ENCODE measurements at places on chromosomes 1 and 21.

DNA sequence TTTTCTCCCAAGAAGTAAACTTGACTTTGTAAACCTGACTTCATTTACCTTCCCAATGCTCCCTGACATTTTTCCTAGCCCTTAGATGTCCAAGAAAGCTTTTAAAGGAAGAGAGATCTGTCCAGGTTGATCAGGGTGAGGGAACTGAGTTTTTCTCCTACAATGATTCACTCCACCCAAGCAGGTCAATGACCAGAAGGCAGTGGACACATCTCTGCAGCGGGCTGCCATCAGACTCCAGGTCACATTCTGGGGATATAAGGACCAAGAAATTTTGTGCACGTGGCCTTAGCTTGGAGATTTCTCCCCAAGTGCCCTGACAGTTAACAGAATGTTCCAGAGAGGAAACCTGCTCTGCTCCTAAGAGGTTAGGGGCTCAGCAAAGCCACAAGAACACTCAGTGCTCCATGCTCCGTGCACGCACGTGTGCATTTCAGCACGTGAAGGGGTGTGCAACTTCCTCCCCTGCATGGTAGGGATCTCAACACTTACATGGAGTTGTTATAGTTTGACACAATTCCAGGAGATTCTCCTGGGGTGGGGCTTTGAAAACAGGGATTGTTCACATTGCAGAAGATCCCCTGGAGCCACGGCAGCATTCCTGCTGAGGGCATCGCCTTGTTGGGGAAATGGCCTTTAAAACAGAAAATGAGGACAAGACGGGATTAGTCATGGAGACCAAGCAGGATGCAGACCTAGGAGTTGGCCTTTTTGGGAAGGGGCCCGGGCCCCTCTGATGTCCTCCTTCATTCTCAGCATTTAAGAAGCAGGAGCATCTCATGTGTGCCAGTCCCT lies 9.8 kb downstream of the ABCA4 start:
- DNase-seq: no peak

DNA sequence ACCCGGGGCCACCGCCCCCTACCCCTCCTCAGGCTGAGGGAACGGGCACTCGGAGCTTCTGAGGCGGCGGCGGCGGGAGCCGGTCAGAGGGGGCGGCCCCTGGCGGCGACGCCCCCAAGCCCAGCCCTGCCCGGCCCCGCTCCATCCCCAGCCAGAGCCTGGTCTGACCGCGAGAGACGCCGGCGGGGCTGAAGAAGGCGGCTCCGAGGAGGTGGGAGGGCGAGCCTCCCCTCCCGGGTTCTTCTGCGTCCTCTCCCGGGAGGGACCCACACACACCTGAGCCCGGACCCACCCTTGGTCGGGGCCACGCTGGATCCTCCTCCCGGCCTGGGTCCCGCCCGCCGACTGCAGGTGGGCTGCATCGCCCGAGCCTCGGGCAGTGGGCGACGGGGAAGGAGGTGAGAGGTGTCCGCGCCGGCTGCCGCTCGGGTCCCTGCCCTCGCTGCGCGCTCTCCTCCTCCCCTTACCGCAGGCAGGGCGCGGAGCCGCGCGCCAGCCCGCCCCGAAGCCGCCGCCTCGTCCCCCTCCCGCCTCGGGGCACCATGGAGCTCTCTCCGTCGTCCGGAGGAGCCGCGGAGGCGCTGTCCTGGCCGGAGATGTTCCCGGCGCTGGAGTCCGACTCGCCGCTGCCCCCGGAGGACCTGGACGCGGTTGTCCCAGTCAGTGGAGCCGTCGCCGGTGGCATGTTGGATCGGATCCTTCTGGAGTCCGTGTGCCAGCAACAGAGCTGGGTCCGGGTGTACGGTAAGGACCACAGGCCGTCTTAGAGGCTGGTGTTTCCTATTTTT lies at the start of gene RASAL2:
Gene RASAL2, plus strand, starts transcription at position 154 of the 788 bp plus-strand sequence. Its CDS starts 389 bp downstream, at position 543.
- DNase-seq: peak; percentile 40

GRCh38 chr1:157497284-157497683 lies 55.0 kb downstream of the FCRL5 start:
- DNase-seq: no peak

DNA sequence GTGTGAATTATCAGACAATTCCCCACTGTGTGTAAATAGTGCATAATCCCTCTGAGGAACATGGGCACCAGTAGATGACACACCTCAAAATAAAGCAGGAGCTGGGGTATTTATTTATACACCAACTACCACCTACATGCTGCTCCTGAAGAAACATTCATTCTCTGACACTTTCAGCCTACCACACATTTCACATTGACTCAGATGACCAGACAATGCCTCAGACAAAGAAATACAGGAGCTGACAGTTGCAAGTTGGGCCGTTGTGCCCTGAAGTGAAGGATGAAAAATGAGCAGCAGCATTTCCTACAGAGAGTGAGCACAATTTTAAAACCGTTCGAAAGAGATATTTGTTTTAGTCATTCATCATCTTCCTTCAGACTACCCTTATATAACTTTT lies 63.2 kb downstream of the RGS2 start:
- DNase-seq: no peak

- peak; percentile 92 for DNase-seq
Observed at GRCh38 chr1:24930260-24931145, at the start of gene RUNX3. Gene RUNX3 (minus strand): TSS chr1:24930276. CDS start chr1:24929868, 408 bp downstream.

DNA sequence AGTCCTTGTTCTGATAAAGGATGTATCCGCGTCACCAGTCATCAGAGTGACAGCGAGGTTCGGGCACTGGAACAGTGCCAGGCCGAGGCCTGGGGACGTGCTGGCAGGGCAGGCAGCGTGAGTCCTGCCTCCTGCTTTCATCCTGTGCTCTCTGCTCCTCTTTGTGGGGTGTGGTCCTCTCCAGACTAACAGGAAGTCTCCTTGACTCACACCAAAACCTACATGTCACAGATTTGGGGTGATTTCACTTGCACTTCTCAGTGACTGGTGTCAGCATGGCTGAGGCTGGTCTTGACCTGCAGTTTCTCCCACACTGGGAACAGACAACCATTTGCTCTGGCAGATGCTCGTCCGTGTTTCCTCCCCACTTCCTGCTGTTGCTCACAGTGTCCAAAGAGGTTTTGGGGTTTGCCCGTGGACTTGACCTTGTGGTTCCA lies 8.8 kb upstream of the NLRP3 start:
- peak; percentile 87 for DNase-seq

GRCh38 chr1:115251856-115252255 lies 86.2 kb downstream of the NGF start:
- no peak for DNase-seq

- no peak for DNase-seq
Observed at GRCh38 chr1:194730304-194730703, 1543.9 kb upstream of the B3GALT2 start.

GRCh38 chr1:160161965-160162705 lies 10.7 kb downstream of the ATP1A4 start:
- peak; percentile 31 for DNase-seq

DNA sequence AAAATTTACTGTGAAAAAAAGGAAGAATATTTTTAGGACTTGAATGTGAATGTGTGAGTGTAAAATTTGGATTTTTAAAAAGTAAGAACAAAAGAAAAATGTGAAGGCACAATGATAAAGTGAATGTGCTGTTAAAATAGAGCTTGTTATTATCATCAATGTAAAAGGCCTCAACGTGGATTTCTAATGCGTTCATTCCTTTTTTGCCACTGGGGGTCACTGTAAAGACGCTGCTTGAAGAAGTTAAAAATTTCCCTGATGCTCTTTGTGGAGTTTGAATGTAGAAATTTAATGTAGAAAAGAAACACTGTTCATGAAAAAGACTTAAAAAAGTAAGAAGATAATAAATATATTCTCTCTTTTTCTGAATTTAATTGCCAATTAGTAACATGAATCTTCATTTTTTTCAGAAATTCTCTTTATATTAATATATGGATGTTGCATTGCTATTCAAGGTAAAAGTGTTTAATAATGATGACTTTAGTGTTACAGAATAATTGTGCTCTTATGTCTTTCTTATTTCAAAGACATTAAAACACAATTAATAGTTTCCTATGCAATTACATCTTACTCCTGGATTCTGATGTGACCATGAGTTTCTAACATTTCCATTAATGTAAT lies 161.5 kb downstream of the DNM3 start:
- peak; percentile 50 for DNase-seq

GRCh38 chr1:87089070-87089736 lies 174.8 kb downstream of the HS2ST1 start:
- no peak for DNase-seq

DNA sequence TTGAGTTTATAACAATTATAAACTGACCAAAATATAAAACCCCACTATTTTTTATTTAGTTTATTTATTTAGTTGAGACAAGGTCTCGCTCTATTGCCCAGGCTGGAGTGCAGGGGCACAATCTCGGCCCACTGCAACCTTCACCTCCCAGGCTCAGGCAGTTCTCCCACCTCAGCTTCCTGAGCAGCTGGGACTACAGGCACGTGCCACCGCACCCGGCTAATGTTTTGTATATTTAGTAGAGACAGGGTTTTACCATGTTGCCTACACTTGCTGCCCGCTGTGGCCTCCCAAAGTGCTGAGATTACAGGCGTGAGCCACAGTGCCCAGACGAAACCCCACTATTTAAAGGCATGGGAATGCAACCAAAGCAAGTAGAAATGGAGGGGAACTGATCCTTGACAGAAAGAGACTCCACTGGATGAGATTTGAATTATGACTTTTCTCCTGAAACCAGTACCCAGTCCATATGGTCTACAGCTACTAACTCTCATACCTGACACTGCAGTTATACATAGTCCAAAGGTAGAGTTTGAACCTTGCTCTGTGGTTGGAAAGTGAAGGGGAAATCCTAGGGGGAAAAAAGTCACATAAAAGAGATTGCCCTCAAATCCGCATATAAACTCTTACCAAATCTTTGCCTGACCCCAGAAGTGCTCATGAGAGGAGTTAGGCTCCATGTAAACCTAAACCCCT lies 11.3 kb downstream of the LRRC8C start:
- DNase-seq: no peak

DNA sequence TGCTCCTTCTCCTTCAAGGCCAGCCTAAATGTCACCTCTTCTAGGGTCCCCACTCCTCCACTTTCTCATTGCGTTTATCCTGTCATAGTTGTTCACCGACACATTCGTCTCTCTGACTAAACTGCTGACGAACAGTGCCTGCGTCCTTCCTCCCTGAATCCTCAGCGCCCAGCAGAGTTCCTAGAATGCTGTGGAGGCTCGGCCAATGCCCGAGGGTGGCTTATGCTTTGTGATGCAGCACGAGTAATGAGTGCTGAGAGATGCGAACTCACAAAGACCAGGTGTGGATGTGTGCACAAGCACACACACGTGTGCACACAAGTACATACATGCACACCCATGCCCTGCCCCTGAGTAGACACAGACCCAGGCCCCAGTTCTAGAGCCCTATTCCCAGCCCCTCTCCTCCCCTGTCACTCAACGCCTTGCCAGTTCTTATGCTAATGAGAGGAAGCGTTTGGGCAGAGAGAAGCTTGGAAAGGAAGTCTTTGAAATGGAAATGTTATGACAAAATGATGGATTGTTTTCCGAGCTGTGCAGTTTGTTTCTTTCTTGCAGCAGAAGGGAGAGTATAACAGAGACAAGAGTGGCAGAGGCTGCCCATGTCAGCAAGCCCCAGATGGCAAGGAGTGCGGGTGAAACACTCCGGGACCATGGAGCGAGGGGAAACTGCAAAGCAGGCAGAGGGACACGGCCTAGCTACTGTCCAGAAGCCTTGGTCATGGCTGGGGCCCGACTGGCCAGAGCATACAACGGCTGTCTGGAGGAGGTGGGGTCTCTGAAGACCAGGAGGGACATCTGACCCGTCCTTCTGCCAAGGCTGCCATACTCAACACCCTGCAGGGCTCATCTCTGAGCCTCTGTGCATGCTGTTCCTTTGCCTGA lies 24.2 kb downstream of the KCNA10 start:
- DNase-seq: no peak

- no peak for DNase-seq
Observed at GRCh38 chr1:183323849-183324683, 94.1 kb downstream of the NMNAT2 start.

GRCh38 chr1:101154547-101154946 lies 82.3 kb upstream of the S1PR1 start:
- DNase-seq: no peak

GRCh38 chr1:2098839-2099785 lies 48.9 kb downstream of the PRKCZ start:
- no peak for DNase-seq

GRCh38 chr1:32500387-32501209 lies 35.7 kb downstream of the ZBTB8B start:
- peak; percentile 80 for DNase-seq

DNA sequence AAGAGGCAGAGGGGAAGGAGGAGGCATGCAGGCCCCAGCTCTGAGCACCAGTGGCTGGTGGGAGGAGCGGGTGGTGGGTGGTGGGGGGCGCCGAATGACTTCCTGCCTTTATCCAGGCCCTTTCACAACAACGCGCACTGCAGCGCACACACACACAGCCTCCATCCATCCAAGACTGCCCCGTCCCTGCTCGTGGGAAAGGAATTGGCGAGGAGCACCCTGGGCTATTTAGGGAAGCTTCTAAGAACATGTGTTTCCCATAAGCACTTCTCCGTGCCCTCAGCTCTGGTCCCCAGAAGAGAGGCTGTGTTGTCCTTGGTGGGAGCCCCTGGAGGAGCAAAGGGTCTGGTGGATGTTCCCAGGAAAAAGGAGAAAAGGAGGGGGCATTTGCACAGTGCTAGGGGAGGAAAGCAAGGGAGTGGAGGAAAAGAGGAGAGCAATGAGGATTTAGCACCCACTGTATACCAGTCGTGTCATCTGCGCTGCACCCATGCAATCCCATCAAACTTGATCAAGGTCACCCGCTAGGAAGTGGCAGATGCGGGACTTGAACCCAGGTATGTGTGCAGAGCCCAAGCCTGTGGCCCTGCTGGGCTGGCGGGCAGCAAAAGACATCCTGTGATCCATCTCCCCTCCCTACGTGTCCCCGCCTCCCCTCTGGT lies 28.1 kb downstream of the EPHA2 start:
- DNase-seq: no peak

GRCh38 chr1:109256971-109257681 lies 7.8 kb downstream of the CELSR2 start:
- DNase-seq: no peak

DNA sequence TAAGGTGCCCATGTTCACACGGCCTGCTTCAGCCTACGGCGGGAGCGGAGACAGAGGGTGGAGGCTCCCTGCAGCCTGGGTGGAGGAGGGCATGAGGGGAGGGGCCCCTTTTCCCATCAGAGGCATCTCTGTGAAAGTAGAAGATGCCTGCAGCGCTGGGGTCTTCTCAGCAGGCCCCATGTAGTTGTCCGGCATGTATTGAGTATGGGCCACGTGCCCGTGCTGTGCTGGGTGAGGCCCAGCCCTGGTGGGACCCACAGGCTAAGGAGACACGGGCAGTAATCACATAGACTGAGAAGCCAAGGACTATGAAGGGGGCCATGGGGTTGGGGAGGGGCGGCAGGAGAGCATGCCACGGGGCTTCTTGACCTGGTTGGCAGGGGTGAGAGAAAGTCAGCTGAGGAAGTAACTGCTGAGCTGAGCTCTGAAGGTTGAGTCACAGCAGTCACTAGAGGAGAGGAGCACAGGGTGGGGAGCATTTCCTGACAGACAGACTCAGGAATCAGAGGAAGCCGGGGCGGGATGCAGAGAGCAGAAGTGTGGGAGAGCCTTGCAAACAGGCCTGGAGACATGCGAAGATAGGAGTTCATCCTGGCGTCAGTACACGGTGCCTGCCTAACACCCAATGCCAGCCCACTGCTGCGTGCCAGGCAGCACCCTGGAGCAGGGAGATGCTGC lies 21.6 kb downstream of the PSEN2 start:
- peak; percentile 65 for DNase-seq
